ENCODE measurements at places on chromosomes 1 and 21.

DNA sequence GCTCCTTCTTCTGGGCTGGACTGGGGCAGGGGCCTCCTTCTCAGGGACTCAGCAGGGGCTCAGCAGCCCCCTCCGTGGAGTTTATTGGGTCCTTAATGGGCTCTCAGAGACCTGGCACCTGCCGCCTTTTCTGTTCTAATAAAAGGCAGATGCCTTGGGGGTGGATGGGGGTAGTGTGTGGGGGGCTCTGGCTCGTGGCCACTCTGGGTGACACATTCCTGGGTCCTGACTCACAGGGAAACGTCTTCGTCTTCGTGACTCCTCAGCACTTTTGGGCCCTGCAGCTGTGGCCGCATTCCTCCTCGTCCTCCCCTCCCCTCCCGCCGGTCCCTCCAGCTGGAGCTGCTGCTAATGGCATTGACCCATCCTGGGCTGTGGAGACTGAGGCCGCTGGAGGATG lies 107.8 kb upstream of the WNT4 start:
- DNase-seq: no peak

- no peak for DNase-seq
Measured at GRCh38 chr1:164671323-164671965, 112.5 kb downstream of the PBX1 start.

GRCh38 chr1:30360281-30360680 lies 363.1 kb downstream of the MATN1 start:
- no peak for DNase-seq

- DNase-seq: no peak
Measured at GRCh38 chr21:33011462-33011861, 14.3 kb upstream of the OLIG2 start.

GRCh38 chr1:81974222-81974841 lies 173.6 kb downstream of the ADGRL2 start:
- DNase-seq: no peak

- DNase-seq: no peak
Measured at GRCh38 chr1:208157769-208158168, 86.4 kb downstream of the PLXNA2 start.

DNA sequence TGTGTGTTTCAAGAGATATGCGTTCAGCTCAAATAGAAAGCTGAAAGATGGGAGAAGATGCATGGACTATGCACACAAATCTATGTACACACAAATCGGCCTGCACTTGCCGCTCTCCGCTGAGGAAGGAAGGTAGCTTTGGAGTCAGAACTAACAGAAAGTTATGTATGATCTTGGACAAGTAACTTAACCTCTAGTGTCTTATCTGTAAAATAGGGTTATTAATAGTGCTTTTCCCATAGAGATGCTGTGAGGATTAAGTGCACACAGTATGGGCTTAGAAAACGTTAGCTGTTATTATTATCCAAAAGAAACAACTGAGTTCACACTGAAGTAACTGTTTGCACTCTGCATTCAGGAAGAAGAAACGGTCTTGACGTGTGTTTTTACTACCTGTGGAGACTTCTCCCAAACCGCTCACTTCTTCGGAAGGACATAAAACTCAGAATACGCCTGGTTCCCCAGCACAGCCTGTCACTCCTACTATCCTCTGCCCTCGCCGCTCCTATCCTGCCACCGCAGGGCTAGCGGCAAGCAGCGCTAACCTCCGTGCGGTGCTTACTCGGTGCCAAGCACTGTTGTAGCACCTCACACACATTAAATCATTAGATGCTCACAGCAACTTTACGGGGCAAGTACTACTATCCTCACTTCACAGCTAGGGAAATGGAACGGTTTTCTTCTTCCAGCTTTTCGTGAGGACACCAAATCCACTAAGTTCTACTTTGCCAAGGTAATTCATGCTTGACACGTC lies 1.3 kb downstream of the TGFBR3 start:
- DNase-seq: no peak

DNA sequence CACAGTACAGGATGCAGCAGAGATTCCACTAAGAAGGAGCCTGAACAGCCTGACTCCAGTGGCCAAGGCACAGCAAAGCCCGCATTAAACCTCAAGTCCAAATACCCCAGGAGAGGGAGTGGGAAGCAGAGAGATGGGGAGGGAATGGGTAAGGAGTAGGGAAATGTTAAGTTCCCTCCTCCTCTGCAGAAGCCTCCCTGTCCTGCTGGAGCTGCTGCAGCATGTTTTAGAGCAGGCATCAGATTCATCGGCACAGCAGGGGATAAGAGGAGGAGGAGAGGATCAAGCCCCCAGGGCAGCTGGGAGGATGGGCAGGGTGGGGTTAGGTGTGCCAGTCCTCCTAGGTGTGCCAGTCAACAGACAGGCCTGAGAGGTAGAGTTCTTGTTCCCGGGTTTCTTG lies 709.7 kb downstream of the PTPRU start:
- DNase-seq: no peak

- DNase-seq: no peak
Measured at GRCh38 chr1:16207318-16208269, 4.9 kb downstream of the ARHGEF19 start.

GRCh38 chr1:189274267-189274666 lies 1203.4 kb downstream of the BRINP3 start:
- DNase-seq: no peak

GRCh38 chr1:187680823-187681222 lies 852.1 kb downstream of the PLA2G4A start:
- DNase-seq: no peak

- DNase-seq: peak; percentile 19
Measured at GRCh38 chr1:156160743-156161171, 7.4 kb downstream of the SEMA4A start.

GRCh38 chr1:218254296-218254946 lies 30.7 kb upstream of the RRP15 start:
- no peak for DNase-seq

DNA sequence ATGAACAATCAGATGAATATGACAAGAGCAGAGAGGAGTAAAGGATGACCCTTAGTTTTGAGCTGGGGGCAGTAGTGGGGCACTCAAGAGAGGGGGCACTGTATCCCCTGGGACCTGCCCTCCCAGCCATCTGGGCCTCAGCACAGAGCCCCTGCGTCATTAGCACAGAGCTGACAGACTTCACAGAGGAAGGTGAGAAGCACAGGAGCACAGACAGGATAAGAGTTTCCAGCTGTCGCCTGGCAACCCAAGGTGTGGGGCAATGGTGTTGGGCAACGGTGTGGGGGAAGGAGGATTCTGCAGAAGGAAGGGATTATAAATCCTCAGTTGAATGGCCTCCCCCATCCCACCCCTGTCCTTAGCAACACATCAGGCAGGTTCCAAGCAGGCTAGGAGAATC lies 30.2 kb downstream of the RAB3B start:
- no peak for DNase-seq

DNA sequence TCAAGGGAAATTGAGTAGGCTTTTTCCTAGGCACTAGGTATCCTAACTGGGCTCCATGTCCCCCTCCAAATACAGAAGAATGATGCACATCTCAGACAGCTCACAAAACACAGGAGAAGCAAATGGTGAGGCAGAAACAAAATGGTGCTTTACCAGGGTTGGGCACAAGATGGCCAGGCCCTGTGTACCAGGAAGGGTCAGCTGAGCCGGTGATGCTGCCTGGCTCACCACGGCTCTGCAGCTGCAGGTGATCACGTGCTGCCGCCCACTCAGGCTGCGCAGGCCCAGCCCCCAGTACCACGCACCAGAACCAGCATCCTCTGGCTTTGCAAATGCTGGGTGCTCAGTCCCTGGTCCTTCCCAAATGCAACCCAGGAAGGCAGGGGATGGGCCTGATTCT lies 993 bp upstream of the DSCAM start:
- no peak for DNase-seq

DNA sequence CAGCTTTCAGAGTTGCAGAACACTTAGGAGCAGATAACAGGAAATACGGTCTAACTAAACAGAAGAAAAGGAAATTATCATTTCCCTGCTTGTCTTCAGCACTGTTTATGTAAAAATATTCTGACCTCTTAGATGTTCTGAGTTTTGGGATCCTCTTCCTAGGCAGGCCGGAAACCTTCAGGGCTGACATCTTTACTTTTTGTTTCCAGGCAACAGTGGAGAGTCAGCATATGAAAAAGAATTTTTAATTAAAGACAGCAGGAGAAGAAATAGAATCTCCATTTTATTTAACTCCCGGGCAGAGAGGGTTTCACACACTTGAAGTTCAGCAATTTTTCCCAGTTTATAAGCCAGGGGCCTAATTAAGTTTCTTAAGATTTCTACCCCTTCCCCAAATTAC lies 5.1 kb upstream of the RIPPLY3 start:
- no peak for DNase-seq

DNA sequence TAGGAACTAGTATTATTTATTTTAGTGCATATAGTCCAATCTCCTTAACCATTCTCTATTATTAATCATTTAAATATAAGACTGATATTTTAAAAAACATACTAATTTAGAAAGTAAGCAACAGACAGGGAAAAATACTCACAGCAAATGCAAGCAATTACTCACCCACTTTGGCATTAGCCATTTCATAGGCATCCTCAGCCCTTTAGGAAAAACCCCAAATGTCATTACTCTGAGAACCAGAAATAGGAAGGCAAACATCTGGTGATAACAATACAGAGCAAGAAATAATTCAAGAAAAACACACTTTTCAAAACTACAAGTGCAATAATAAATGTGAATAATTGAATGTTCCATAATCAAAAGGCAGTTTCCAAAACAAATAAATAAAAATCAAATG lies 545.1 kb downstream of the PLPP3 start:
- no peak for DNase-seq

GRCh38 chr1:88327391-88328267 lies 356.4 kb upstream of the PKN2 start:
- no peak for DNase-seq

DNA sequence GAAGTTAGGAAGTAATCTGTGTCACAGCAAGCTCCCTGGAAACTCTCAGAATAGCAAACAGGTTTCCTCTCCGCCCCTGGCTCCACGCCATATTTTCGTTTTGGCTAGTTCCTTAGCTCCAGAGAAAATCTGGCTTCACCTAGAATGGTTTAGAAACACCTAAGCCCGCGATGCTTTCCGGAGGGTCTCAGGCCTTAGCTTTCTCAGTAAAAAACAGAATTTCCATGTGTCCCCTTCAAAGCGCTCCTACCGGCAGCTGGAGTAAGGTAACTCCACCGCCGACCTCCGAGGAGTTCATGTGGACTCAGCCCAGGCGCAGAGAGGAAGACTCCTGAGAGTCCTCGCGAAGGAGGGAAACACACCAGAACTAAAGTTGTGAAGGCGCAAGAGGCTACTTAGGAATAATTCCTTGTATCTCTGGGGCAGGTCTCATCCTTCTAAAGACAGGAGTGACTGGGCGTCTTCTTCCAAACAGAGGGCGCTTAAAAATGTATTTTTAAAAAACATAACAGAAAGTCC lies 406 bp downstream of the KIAA0040 start:
- no peak for DNase-seq

- no peak for DNase-seq
Measured at GRCh38 chr21:42975886-42976608, 1.7 kb downstream of the PKNOX1 start.

- DNase-seq: no peak
Measured at GRCh38 chr1:24873148-24873547, 56.9 kb downstream of the RUNX3 start.

GRCh38 chr1:26419494-26419893 lies 8.9 kb downstream of the LIN28A start:
- no peak for DNase-seq

- DNase-seq: no peak
Measured at GRCh38 chr1:108027389-108027788, 62.4 kb upstream of the VAV3 start.

- no peak for DNase-seq
Measured at GRCh38 chr1:33086384-33086850, 5.5 kb downstream of the AZIN2 start.

- no peak for DNase-seq
Measured at GRCh38 chr1:27968692-27969091, 8.9 kb downstream of the XKR8 start.

- DNase-seq: no peak
Measured at GRCh38 chr1:186780076-186780475, 48.7 kb upstream of the PLA2G4A start.

DNA sequence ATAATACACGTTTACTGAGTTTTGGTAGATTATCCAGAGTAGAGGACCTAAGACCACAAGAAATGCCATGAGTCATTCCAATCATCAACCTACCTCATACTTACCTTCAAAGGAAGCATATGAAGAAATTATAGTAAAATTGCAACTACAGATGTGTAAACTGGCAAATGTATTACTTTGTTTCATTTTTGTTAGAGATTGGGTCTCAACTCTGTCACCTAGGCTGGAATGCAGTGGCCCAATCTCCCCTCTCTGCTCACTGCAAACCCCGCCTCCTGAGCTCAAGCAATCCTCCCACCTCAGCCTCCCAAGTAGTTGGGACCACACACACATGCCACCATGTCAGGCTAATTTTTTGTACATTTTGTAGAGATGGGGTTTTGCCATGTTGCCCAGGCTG lies 5.2 kb downstream of the TMCO1 start:
- no peak for DNase-seq

DNA sequence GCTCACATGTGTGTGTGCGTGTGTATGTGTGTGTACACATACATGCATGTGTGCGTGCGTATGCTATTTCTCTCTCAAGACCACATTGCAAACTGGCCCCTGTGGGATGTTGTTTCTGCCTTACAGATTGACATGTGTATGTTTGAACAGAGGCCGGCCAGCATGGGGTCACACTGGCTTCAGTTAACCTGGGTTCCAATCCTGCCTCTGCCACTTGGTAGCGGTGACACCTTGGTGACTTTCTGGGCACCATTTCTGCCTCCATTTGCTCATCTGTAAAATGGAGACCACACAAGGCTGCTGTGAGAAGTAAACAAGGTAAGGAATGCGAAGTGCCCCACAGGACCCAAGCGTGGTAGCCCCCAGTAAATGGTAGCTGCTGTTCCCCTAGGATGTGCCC lies 51.7 kb downstream of the TCP10L start:
- DNase-seq: no peak

DNA sequence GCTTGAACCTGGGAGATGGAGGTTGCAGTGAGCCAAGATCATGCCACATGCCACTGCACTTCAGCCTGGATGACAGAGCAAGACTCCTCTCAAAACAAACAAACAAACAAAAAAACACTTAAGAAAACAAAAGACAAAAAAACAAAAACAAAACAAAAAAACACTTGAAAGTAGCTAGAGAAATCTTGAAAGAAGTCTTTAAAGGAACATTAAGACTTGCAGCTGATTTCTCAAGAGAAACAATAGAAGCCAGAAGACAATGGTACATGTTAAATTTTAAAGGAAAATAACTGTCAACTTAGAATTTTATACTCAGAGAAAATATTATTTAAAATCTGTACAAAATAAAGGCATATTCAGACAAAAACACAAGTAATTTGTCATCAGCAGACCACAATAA lies 71.3 kb downstream of the HLX start:
- DNase-seq: no peak

DNA sequence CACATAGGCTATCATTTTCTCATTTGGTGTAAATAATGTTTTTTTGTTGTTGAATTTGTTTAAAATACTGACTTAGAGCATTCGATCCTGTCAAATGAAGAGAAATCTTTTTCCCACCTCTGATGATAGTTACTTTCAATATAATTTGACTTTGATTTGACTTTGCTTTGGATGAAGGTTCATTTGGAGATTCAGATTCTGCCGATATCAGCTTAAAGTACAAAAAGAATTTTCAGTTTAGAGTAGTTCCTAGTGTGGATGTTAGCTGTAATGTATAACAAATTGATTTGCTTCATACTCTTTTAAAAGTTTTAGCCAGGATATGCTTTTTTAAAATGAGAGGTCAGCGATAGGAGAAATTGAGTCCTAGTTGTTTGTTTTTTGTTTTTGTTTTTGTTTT lies 9.9 kb downstream of the STX12 start:
- DNase-seq: no peak

- no peak for DNase-seq
Measured at GRCh38 chr1:232377494-232377770, 252.5 kb downstream of the SIPA1L2 start.
